T-helper 9 cell (primary cell): ENCODE measurements at places on chromosomes 5 and 9.

DNA sequence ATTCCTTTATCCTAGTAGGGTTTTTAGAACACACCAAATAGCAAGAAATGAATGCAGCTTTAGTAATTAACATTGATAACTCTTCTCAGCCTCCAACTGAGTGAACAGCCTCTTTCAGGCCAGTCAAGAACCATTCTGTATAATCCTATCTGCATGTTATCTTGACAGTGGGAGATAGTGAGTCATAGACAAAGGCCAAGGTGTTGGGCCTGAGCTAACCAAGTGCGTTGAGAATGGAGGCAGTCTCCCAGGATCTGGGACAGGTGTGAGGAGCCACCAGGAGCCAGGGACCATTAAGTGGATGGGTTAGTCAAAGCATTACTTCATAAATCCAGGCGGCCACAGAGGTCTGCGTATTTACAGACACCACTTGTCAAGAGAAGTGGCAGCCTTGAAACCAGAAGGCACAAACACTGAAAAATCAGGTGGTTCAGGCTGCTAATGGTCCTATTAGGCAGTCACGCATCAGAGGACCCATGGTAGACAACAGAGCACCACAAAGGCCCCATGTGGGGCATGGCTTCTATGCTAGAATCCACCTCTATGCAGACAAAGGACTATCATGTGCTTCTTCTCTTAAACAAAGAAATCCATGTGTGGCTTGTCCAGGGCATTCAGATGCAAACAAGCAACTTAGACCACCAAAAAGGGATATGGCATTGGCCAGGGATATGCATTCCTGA is 409.7 kb upstream of the PIK3R1 start:
- DNase-seq, result no peak

- DNase-seq, result no peak
These were observed 57.8 kb upstream of the CCDC112 start for GRCh38 chr5:115354246-115354645.

- no peak for DNase-seq
These were observed 206.4 kb downstream of the NXNL2 start for GRCh38 chr9:88741335-88741734.

GRCh38 chr9:6869081-6869948 is 111.5 kb downstream of the KDM4C start:
- DNase-seq, result no peak

DNA sequence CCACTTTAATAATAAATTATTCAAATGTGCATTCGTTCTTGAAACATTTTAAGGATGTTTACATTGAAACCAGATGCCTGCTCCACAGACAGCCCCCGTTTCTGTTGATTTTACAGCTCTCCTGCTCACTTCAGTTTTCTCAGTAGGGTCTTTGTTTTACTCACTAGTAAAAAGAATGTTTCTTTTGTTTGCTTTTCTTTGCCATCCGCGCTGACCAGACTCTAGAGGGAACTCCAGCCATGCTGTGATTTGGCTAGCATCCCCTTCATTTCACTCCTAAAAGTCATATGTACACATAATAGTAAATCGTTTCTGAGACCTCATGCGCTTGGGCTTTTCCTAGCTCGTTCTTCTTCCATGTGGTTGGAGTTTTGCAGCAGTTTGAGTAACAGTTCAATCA is 28.7 kb upstream of the PALM2AKAP2 start:
- DNase-seq, result no peak

DNA sequence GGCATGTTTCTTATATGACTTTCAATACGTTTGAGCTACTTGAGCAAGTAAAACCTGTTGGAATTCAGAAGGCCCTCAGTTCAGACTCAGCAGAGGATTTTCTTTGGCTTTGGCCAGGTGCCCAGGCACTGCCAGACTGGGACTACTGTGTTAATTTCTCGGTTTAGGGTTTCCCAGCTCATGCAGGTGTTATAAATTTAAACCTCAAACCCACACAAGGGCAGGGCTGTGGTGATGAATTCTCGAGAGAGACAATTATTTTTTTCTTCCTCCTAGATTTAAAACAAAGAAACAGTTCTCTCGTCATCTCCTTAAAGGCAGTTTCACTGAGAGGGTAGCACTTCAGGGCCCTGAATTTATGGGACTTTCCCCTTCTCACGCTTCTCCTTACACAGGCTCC is 406.0 kb upstream of the PIK3R1 start:
- no peak for DNase-seq

GRCh38 chr9:78130004-78130403 is 98.4 kb upstream of the GNAQ start:
- no peak for DNase-seq

DNA sequence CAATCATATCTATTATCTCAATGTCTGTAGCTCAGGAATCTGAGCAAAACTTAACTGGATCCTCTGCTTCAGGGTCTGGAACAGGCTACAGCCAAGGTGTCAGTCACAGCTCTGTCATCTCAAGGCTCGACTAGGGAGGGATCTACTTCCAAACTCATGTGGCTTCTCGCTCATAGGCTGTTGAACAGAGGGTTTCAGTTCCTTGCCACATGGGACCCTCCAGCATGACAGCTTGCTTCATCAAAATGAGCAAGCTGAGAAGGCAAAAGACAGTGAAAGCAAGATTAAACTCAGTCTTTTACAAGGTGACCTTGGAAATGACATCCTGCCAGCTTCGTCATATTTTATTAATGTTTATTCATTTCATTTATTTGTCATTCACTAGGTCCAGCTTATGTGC is 111.7 kb downstream of the GADD45G start:
- no peak for DNase-seq

- DNase-seq, result no peak
These were observed 15.9 kb downstream of the EFNA5 start for GRCh38 chr5:107654827-107655226.

DNA sequence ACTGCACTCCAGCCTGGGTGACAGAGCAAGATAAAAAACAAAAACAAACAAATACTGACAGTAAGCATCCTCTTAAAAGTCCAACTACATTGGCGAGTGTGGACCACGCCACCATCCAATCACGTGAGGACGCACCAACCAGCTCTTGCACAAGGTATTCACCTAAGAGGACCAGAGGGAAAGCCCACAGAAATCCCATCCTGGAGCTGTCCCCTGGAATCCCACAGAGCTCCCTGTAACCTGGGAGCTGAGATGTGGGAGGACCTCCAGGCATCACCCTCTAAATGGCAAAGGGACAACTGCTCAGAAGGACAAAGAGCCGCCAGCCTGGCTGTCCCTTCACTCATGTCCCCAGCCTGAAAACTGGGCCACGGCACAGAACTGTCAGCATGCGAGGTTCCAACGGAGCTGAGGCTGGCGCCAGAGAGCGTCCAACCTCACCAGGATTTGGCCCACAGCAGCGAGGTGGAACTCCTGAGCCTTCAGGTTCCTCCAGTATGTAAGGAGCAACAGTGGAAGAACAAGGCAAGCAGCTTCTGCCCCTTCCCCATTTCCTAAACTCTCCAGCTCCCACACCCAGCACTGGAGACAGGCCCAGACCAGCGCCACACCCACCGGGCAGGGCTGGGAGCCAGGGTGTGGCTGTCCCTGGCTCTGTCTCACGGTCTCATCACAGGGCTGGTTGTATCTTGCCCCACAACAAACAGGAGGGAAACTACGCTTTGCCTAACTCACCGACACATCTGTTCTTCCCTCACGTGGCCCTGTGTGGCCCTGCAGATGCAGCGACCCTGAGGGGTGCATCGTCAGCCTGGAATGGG is 15.2 kb downstream of the IPPK start:
- DNase-seq, result no peak

DNA sequence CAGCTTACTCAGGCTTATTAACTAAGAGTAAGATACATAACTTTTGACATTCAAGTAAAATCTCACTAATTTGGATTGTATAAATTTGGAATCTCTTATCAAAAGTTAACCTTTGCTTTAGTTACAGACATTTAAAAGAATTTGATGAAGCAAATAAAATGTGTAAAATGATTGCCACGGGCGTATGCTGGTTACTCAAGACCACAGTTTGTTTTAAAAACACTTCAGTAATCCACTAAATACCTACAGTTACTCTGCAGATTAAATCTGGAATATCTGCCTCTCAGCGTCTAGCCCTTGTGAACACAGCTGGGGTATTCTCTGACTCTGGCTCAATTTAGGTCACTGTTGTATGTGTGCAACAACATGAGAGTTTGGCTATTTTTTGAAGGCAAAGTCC is 143.8 kb downstream of the MCTP1 start:
- no peak for DNase-seq

- DNase-seq, result no peak
These were observed 34.4 kb upstream of the TAF11L2 start for GRCh38 chr5:17463653-17464052.

DNA sequence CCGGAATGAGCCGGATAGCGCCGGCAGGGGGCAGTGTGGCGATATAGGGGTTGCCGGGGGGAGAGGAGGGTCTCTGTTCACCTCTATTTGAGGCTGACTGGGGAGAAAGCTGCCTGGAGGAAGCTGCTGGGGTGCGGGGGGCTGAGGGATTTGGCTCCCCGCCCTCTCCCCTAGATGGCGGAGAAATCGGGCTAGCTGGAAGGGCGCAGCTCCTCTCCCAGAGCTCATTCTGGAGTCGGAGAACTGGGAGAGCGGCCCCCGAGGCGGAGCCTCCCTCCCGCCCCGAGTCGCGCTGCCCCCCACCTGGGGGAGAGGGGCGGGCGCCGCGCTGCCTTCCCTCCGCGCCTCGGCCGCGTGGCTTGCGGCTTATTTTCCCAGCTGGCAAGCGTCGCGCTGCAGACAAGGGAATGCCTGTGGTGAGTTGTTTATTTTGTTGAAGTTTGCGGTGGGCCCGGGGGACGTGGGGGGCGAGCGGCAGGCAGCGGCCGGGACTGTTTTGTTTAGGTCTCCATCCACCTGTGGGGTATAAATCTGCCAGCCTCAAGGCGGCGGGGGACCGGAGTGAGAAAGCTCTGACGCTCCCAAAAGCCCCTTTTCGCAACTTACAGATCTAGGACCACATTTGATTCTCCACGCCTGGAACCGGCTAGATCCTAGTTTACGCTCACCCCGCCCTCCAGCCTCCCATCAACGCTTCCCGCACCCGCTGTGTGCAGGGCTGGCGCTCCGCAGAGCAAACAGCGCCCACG is 4.1 kb upstream of the RGMB start:
- peak; percentile 52 for DNase-seq

DNA sequence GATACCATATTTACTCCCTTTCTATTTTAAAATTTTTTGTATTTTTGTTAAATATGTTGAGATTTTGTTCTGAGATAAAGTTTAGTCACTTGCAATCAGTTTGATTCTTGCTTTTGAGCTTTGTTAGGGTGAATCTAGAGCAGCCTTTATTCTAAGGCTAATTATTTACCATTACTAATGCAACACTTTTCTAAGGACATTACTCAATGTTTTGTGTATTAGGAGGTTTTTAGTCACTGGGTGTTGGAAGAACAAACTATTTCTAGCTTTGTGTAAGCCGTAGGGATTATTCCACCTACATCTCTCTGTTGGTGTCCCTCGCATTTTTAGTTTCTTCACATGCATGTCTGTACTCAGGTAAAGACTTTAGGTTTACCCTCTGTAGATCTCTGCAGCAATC is 379.5 kb upstream of the CD180 start:
- no peak for DNase-seq

GRCh38 chr5:94693043-94693822 is 74.8 kb downstream of the SLF1 start:
- DNase-seq, result no peak

DNA sequence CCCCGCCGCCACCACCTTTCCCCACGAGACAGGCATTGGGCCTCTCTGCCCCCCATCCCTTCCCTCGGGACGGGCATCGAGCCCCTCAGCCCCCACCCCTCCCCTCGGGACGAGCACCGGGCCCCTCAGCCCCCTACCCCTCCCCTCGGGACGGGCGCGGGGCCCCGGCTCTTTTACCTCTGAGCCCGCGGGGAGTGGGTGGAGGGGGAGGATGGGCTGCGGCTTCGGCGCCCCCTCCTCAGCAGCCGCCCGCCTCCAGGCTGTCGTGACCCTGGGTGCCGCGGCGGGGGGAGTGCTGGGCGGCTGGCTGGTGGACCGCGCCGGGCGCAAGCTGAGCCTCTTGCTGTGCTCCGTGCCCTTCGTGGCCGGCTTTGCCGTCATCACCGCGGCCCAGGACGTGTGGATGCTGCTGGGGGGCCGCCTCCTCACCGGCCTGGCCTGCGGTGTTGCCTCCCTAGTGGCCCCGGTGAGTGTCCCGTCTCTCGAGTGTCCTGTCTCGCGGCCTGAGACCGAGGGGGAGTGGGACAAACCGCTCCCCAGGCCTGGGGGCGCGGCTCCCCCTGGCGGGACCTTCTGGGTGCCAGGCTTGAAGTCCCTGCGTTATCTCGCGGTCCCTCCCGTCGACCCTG is 791 bp downstream of the SLC2A8 start:
- peak; percentile 12 for DNase-seq

DNA sequence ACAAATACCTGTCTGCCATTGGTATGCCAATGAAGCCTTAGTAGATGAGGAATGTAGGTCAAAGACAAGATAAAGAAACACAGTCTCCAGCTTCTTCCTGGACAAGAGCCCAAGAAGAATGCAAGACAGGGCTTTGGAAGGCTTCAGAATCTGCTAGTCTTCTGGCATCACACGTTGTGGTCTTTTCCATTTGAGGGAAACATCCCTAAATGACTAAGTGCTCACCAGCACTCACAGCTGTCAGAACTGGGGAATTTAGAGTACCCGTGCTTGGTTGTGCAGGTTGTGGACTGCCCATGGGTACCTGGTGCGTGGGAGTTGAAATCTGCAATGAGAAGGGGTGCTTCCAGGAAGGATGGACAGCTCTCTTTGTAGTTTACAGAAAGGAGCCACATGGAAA is 27.1 kb upstream of the NFIB start:
- no peak for DNase-seq

- DNase-seq, result no peak
These were observed 11.6 kb upstream of the CEP120 start for GRCh38 chr5:123434796-123435195.

- DNase-seq, result no peak
These were observed 221.0 kb upstream of the IER5L start for GRCh38 chr9:129398961-129399633.

DNA sequence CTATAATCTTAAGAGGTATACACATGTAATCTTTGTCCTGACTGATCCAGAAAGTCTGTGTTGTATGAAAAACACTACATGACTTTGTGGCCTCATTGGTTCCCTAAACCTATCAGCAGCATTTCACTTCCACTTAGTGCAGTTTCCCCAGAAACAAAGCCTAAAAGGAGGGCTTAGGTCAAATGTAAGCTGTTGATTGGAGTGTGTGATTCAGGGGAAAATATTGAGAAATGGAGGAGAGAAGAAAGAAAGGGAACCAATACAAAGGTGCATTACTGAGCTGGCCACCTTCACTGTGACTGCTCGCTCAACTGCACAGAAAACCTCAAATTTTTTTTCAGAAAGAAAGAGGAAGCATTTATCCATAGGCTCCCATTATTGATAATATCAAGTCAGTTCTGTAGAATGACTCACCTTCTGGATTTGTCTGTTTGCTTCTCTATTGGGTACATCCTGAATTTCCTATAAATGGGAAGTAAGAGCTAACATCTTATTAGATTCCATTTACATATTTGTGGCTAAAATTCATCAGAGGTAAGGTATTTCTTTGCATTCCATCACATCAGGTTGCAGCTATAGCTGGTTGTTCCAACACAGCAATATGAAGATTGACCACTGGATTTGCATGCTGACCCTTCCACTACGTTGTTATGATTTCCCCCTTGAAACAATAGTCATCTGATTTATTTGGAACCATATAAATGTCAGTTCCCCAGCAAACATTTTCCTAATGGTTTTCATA is 10.3 kb upstream of the FST start:
- no peak for DNase-seq
